ENCODE measurements at places on chromosomes 5 and 9.
A peak's percentile ranks its signal among the peaks of the same experiment; 100 is the strongest.

DNA sequence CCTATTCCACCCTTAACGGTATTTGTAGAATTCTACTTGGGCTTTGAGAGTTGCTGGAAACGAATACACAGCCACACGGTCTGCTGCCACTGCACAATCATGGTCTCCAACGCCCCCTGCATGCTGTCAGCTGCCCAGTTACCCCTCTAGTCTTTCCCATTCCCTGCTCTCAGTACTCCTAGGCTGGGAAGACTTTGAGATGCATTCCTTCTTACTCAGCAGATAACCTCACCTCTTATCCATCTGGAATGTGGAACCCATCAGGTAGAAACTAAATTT is 92.8 kb downstream of the ANKH start:
- DNase-seq, result no peak

GRCh38 chr5:39604491-39604890 is 179.7 kb upstream of the DAB2 start:
- DNase-seq, result no peak

DNA sequence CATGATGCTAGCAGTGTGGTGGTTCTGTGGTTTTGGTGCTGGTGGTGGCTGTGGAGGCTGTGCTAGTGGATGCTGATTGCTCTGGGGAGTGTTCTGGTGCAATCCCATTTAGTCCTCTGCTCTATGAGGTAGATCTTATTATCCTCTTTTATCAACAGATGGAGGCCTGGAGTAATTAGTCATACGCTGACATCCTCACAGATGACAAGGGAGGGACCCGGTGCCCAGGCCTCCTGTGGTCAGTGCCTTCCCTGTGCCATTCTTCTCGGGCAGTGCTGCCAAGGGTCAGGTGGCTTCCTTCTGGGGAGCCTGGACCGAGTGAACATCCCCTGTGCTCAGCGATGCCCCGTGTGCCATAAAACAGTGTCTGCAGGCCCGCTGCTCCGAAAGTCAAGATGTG is 74.5 kb downstream of the COL5A1 start:
- no peak for DNase-seq

- DNase-seq, result peak; percentile 76
Observed at GRCh38 chr5:135551593-135552447, 16.1 kb upstream of the NEUROG1 start.

DNA sequence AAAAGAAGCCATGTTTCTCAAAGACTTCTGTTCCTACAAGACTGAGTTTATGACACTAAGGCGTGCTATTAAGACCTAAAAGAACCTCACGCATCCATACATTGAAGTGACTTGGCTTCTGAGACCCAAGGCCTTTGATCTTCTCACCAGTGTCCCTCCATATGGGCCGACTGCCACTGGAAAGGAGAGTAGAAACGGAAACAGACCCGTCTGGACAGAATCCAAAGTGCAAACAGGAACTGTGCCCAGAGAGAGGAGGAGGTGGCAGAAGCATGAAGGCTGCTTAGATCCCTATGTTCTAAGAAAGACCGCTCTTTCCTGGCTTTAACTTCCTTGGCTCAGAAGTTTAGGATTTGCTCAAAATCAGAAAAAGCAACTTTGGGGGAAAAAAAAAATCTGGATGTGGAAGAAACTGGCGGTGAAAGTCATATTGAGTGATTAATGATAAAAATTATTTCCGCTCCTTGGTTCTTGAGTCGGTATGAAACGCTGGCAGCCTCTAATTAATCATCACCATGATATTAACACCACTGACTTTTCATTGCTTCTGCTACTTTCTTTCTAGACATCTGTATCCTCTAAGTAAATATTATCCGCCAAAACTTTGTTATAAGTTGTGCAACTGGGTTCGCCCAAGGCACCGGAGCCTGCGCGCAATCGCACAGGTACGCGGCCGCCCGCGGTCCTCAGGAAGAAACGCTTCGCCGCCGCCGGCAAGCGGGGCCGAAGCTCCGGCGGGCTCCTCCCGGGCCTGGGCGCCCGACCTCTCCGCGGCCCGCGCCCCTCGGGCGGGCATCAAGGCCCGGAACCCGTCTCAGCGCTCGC is 726 bp downstream of the DAP start:
- peak; percentile 19 for DNase-seq

DNA sequence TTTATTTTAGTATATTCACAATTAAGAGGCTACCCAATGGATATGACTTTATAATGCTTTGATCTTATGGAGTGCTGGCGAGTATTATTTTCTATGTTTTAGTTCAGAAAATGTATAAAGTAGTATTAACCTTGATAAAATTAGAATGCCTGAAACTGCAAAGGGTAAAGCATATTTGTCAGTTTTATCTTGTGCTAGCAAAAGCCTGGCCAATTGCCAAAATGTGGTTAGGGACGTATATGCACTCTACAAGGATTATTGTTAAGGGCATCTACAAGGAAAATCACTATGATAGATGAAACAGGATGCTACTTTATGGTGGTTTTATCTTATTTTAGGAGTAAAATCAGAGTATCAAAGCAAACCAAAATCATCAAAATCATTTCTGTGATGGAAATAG is 281.7 kb downstream of the CCDC171 start:
- DNase-seq, result no peak

DNA sequence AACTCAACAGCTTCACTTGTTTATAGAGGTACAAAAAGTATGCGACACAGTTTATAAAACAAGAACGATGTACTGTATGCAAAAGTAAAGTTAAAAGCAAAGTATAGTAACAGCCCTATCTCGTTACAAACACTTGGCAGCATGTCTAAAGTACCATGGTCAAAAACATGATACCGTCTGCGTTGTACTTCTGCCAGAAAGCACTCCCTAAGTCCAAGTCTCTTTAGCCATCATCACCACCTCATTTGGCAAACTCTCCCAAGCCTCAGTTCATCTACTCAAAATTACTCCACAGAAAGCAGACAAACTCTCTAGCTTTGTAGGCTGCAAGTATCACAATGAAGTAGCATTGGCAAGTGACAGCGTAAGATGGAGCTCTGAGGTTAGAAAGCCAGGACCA is 73.4 kb downstream of the NFIB start:
- DNase-seq, result no peak

DNA sequence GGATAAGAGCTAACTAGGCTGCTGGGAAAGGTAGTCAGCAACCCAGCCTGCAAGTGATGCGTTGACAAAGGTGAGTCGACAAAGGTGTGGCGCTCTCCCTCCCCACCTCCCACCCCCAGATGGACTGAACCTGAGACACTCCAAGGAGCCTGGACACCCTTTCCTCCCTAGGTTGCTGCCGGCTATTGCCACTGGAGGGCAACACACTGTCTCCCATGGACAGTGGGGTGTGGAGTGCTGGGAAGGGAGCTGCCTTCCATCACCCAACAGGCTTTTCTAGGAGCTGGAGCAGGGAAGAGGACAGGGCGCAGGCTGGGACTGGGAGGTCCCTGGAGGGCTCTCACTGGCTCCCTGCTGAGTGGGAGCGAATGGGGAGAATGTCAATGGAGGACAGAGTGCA is 75.4 kb upstream of the ARAP3 start:
- peak; percentile 84 for DNase-seq

- no peak for DNase-seq
Observed at GRCh38 chr5:39225405-39226099, 6.2 kb upstream of the FYB1 start.

GRCh38 chr9:20623748-20624124 is 1.4 kb upstream of the MLLT3 start:
- no peak for DNase-seq

DNA sequence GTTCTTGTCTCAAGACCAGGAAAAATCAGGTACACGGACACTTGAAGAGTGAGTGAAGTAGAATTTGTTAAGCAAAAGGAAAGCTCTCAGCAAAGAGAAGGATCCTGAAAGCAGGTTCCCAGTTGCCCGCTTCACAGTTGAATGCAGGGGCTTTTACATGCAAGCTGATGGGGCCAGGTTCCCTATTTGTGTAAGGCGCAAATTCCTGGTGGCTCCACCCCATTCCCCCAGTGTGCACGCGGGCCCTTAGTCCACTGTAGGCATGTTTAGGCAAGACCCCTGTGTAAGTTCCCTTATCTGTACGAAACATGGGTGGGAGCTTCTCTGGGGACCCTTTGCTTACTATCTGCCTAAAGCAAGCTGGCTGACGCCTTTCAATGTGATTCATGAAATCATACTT is 2.7 kb upstream of the AGTPBP1 start:
- DNase-seq, result no peak

GRCh38 chr5:17127743-17128231 is 89.6 kb upstream of the BASP1 start:
- no peak for DNase-seq

DNA sequence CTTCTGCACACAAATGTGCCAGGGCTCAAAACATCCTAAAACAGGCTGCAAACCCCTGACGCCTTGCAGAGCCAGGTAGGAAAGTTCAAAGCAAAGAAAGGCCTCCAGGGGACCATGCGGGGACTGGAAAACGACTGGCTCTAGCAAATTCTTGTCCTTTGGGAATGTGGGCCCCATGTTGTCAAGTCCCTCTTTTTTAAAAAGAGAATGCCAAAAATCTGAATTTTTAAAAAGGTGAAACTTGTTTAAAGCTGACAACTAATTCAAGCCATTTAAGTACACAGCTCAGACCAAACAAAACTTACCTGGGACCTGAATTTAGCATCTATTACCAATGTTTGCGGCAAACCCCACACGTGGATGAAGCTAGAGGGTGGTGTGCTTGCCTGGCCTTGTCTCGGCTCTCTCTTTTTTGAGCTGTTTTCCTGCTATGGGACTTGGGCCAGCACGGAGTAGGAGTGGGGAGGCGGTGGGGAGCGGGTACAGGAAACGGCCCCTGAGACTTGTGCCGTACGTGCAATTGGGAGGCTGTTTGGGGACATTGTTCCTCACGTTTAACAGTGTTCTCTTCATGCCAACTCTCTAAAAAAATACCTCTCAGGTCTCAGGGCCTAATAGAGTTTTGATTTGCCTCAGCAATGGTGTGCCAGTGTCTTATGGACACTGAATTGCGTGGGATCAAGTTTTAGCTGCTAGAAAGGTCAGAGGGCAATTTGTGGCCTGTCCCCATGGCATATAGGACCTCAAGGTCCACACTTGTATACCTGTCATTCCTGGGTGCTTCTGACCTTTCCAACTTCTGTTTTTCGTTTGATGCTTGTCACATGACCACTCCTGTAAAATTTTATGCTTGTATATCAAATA is 15.1 kb upstream of the PHF19 start:
- no peak for DNase-seq
